CD4-positive, alpha-beta T cell treated with Interleukin-15 for 4 hours (primary cell): ENCODE measurements at places on chromosomes 3 and 15.

GRCh38 chr3:78077178-78077577 is 1037.3 kb downstream of the ROBO2 start:
- no peak for DNase-seq

- no peak for DNase-seq
Measured at GRCh38 chr3:146195030-146195429, 34.0 kb upstream of the PLOD2 start.

GRCh38 chr3:169613053-169613803 is 50.3 kb downstream of the MECOM start:
- no peak for DNase-seq

DNA sequence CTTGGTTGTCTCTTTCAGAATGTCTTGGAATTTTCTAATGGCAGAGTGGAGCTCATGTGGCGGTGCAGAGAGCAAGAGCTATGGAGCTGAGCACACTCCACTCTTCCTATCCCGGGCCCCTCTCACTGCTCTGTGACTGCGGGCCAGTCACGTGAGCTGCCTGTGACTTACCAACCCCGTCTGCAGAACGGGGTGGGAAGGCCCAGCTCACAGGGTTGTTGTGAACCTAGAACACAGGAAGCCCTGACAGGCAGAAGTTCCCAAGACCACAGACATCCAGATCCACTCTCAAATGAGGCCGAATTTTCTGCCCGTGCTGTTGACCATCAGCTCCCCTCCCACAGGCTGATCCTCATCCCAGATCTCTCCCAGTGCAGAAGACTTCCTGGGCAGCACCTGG is 35.5 kb upstream of the PLXNA1 start:
- DNase-seq = no peak

- no peak for DNase-seq
Measured at GRCh38 chr3:61300006-61300380, 48.7 kb upstream of the FHIT start.
